ENCODE measurements at places on chromosomes 7 and 10.

- no peak for DNase-seq
Observed at GRCh38 chr10:65861249-65861648, 1064.6 kb upstream of the LRRTM3 start.

GRCh38 chr7:47552621-47553020 lies 29.3 kb downstream of the TNS3 start:
- no peak for DNase-seq

DNA sequence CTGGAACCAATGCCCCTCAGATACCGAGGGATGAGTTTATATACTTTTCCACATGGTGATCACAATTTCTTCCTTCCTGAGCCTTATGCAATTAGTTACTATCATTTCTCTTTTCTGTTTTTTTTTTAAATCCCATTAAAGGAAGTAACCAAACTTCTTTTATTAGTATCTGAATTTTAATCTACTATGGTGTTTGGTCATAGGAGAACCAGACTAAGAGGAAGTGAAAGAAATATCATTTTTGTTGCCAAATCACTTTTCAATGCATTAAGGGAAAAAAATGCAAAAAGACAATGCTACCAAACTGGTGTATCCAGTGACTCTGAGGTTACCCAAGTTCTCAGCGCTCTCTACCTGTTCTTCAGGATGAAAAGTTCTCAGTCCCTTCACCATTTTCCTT lies 167.7 kb downstream of the NXPH1 start:
- DNase-seq, result no peak

DNA sequence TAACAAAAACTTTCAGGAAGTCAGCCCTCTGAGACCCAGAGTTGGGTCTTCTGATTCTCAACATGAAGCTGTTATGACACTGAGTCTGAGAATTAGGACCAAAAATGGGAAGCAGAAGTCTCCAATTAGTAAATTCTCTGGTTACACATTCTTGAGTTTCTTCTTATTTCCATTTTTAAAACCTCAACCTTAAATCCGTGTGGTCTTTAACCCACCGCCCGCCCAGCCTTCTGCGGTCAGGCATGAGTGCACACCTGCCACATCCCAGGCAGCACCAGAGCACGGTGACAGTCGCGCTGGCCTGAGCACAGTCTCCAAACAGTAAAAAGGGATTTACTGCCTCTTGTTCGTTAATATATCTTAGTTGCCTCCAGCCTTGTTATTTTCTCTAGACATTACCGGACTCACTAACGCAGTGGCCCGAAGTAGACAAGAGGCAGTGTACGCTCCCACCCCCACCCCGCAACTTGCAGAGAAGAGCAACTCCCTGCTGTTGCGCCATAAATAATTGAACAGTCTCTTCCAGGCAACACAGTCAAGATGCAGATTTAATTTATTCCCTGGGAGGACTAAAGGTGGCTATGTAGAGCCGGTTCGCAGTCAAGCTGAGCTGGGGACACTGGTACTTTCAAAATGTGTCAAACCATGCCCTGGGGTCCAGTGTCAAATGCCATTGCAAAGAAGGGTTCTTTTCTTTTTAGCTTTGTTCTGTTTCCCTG lies 147.0 kb upstream of the CELF2 start:
- DNase-seq, result no peak

GRCh38 chr7:14839307-14839706 lies 63.2 kb downstream of the DGKB start:
- DNase-seq, result no peak

DNA sequence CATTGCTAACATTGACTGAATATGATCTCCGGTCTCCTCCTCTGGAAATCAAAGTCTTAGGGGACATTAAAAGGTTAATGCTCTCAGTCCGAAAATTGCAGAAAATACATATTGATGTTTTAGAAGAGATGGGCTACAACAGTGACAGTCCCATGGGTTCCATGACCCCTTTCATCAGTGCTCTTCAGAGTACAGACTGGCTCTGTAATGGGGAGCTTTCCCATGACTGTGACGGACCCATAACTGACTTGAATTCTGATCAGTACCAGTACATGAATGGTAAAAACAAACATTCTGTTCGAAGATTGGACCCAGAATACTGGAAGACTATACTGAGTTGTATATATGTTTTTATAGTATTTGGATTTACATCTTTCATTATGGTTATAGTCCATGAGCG lies 39.2 kb downstream of the SAMD8 start:
- no peak for DNase-seq

- no peak for DNase-seq
Observed at GRCh38 chr7:148327379-148327778, 263.2 kb upstream of the C7orf33 start.

GRCh38 chr10:90920986-90921666 lies at the start of gene ANKRD1:
Gene ANKRD1, minus strand, starts transcription at chr10:90921087. Its CDS starts 60 bp downstream, at chr10:90921027.
- no peak for DNase-seq

DNA sequence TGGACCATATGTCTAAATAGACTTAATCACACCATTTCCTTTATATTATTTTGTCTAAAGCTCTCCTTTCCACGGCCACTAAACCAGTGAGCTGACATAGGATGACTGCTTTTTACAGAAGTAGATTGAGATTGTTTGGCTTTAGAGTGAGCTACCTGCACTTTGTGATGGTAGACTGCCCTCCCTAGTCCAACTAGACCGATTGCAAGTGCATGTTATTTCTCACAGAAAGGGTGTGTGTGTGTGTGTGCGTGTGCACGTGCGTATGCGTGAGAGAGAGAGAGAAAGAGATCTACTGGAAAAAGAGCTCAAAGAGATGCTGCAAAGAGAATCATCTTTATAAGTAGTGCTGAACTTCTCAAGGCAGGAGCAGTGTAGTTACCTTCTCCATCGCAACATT lies 60.7 kb downstream of the VCL start:
- no peak for DNase-seq

GRCh38 chr10:47414752-47415519 lies 30.8 kb upstream of the ZNF488 start:
- DNase-seq, result no peak

GRCh38 chr7:81030472-81030871 lies 111.6 kb upstream of the SEMA3C start:
- no peak for DNase-seq

DNA sequence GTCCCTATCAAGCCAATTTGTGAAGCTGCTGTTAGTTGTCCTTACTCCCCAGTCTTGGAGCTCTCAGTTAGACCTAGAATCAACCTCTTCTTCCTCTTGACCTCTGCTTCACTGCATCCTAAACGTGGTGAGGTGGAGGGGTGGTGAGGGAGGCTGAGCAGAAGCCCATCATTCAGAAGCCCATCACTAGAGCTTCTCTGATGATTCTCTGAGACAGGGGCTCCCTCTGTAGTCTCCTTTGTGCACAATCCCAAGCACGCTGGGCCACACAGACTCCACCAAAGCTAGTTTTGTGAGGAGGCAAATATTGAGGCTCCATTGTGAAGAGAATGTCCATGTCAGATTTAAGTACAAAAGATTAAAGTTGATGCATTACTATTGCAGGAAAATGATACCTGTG lies 163.8 kb upstream of the PRSS1 start:
- DNase-seq, result no peak

- no peak for DNase-seq
Observed at GRCh38 chr7:80095545-80095944, 39.1 kb upstream of the GNAI1 start.

- DNase-seq, result no peak
Observed at GRCh38 chr10:84314275-84314674, 14.1 kb upstream of the CCSER2 start.
